Fibroblast of mammary gland (primary cell): ENCODE measurements at places on chromosomes 13 and 19.

- DNase-seq: no peak
These were observed 1.4 kb downstream of the PEPD start for GRCh38 chr19:33520048-33520643.

DNA sequence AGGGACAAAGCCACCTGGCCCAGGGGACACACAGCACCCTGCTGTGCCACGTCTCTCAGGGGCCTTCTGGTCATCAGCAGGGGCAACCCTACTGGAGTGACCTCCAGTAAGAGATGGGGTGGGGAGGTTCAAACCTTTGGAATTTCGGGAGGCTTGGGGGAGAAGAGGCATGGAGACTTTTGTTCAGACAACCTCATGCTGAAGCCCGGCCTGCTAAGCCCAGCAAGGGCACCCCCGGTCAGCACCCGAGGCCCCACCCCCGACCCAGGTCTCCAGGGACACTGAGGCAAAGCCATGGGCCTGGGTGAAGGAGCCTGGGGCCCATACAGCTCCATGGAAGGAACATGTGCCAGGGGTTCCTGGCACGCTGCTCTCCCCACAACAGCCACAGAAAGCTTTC is 23.3 kb downstream of the ZNF787 start:
- no peak for DNase-seq

DNA sequence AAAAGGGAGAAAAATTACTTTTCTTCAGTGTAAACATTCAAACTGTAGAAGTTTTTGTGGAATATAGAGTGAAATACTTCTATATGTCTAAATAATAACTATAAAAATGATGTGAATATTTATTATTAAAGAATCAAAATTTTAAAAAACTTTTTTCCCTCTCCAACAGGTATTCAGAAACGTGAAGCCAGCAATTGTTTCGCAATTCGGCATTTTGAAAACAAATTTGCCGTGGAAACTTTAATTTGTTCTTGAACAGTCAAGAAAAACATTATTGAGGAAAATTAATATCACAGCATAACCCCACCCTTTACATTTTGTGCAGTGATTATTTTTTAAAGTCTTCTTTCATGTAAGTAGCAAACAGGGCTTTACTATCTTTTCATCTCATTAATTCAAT is 28.0 kb downstream of the ITM2B start:
- no peak for DNase-seq

DNA sequence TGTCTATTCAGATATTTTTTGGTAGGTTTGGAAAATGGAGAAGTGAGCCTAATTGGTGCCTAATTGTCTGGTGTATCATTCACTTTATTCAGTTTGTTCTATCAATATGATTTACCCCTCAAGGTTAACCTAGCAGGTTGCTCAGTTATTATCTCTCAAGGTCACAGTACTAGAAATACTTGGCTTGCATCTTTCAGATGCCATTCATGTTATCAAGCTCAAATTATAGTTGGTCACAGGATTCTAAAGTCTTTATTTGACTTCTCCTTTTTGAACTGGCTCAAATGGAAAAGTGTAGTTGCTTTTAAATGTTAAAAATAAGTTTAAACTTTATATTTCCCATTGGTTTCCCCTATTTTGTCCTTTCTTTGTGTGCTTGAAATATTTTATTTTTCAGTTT is 2.6 kb downstream of the KCNRG start:
- DNase-seq: no peak
